NCI-H1930 (cell line): ENCODE measurements at places on chromosomes 12 and 14.

GRCh38 chr12:38138225-38139221, 178.1 kb upstream of the ALG10B start:
- DNase-seq = peak; percentile 40

- DNase-seq = no peak
Measured at GRCh38 chr14:101227611-101228594, 324.4 kb upstream of the RTL1 start.

GRCh38 chr12:53532524-53533445, 25.5 kb upstream of the NPFF start:
- DNase-seq = no peak

GRCh38 chr14:104384776-104385071, 194.8 kb upstream of the C14orf180 start:
- DNase-seq = no peak

DNA sequence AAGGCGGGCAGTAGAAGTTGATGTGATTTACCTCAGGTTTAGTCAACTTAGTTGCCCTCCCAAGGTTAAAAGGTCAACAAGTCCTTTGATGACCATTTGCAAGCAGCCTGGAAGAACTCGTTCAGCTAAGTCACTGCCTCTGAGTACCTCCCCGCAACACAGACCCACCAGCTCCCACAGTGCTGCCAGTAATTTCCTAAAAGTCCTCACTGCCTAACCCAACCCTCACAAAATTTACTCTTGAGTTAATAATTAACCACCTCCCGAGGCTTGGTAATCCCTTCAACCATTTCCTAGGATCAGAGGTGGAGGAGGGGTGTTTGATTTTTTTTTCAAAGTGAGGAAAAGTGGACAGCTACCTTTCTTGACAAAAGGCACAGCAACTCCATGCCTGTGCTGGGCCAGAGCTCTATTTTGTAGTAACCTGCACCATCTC, 55.8 kb downstream of the MAP3K9 start:
- DNase-seq = no peak

- DNase-seq = no peak
Measured at GRCh38 chr12:41205070-41205709, 17.1 kb downstream of the PDZRN4 start.

GRCh38 chr14:54848910-54849309, 53.7 kb downstream of the GCH1 start:
- no peak for DNase-seq

DNA sequence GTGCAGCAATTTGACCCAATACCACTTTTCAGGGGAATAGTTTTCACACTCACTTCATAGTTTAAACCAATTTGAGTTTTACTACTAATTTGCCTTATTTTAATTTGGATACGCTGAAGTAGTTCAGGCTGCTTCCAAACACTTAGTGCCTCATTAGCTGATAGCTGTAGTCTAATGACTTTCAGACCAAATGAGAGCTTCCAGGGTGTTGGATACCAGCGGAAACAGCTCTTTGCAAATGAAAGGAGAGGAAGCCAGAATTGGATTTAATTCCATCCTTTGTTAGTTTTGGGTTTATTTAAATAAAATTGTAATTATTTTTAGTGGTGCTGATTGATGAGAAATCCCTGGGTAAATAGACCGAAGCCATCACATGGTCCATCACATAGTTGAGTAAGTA, 158.3 kb upstream of the SEL1L start:
- no peak for DNase-seq

DNA sequence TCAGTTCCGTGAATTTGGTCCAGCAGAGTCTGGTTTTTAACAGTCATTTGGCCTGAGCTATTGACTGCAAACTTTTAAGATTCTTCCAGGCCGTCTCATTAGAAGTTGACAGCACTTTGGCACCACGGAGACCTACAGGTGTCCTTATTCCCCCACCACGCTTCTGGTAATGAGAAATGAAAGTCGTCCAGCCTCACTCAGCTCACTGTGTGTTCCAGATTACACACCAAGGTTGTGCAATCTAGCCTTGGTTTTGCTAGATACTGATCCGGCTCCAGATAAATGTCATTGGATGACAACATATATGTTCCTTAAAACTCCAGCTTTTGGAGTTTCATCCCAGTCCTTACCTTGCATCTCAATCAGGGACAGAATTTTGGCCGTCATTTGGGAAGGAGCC, 210.4 kb downstream of the CHST11 start:
- no peak for DNase-seq

- DNase-seq = no peak
Measured at GRCh38 chr12:64625243-64626077, 15.2 kb downstream of the RASSF3 start.

DNA sequence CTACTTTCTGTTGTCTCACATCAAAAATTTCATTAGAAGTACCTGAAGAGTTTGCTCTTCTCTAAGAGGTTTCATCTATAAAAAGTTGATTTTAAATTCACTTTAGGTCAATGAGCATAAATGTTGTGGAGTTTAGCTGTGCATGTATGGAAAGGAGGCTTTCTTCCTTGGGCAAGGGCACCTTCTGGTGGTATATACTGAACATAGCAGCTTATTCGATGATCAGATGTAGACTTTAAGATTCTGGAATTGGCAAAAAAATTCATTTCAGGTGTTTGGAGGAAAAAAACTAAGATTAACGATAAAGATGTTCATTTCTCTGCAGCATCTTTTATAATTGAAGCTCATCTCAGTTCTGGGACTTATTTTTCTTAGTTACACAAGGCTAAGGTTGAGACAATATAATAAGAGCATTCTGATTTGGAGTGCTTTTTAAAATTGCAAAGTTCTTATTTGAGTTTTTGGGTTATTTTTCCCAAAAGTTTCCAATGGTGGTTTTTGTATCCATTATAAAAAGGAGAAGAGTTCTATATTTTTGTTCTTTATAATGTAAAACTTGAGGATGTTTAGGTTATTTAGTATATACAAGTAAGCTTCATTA, 46.8 kb downstream of the TMEM117 start:
- peak; percentile 81 for DNase-seq

- DNase-seq = no peak
Measured at GRCh38 chr14:68020493-68020892, 200.9 kb downstream of the RAD51B start.

GRCh38 chr12:118682656-118683055, 298.7 kb upstream of the SRRM4 start:
- DNase-seq = no peak

- no peak for DNase-seq
Measured at GRCh38 chr14:99542566-99542965, 61.4 kb downstream of the CCNK start.

- no peak for DNase-seq
Measured at GRCh38 chr14:70283156-70283555, 76.3 kb downstream of the COX16 start.

DNA sequence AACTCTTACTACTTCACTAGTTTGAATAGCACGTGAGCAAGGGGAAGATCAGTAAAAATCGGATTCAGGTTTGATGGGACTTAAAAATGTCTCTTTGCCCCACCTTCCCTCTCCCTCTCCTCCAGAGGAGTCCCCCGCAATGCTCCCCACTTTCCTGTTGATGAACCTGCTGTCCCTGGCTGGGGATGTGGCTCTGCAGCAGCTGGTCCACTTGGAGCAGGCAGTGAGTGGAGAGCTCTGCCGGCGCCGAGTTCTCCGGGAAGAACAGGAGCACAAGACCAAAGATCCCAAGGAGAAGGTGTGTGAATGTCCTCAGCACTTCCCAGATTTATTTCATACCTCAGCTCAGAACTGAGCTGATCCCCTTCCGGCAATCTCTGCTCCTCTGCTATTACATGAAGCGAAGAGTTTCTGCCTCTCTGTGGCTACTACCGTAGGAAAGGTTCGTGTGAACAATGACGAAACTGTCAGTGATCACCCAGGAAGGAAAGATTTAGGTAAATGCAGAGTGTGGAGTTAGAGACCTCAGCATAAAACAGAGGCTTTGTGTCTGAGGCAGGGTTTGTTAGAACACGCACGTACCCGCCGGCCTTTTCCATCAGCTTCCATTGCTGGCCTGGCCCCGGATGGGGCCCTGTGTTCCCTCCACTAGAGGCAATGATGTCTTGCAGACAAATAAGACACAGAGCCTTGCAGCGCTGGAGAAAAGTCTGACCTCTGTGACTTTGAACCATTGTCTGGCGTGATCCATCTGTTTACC, 7.4 kb upstream of the GAPDH start:
- DNase-seq = no peak

DNA sequence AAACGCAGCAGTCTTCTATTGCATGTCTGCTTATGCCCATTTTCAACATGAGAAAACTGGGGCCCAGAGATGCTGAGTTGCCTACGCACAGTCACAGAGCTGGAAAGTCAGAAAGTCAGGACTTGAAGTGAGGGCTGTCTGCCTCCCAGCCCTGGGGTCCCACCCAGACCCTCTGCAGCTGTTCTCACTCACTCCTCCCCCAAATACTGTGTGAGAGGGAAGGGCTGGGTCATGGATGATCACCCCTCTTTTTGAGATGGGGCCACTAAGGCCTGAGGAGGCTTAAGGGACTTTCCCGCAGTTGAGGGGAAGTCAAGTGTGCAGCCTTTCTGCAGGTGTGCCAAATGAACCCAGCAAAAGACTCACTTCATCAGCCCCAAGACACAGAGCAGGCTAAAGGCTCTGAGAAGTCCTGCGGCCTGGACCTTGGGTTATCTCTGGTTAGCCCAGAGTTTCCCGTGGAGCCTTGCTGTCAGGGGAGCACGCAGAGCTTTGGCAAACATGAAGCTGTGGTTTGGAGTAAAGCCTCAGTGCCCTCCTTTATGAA, 18.7 kb downstream of the DTX1 start:
- no peak for DNase-seq

DNA sequence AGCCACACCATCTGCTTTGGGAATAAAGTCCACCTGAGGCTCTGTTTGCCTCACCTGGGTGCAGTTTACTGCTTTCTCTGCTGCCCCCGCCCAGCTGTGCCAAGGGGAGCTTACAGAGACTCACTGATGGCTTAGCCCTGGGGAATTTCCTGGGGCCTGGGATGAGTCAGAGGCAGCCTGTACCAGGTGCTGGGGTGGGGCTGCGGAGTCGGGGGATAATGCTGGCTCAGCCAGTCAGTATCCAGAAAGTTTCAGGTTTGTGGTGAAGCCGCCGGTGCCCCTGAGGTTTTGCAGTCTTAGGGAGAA, 22.3 kb downstream of the PLEKHG3 start:
- DNase-seq = no peak

- DNase-seq = no peak
Measured at GRCh38 chr14:20659813-20660395, 18.4 kb upstream of the OR6S1 start.

DNA sequence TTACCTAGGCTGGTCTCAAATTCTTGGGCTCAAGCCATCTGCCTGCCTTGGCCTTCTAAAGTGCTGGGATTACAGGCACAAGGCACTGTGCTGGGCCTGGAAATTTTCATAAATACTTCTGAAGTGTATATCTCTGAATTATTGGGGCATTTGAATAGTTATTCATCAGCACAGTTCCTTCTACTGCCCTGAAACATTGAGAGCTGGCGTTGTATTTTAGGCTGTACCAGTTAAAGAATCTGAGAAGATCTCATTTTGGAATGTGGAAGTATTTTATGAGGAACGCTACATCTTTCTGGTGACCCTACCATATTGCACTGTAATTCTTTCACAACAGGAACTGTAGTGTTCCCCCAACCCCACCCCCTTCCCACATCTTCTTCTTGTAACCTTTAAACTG, 349.0 kb upstream of the RGS6 start:
- no peak for DNase-seq

DNA sequence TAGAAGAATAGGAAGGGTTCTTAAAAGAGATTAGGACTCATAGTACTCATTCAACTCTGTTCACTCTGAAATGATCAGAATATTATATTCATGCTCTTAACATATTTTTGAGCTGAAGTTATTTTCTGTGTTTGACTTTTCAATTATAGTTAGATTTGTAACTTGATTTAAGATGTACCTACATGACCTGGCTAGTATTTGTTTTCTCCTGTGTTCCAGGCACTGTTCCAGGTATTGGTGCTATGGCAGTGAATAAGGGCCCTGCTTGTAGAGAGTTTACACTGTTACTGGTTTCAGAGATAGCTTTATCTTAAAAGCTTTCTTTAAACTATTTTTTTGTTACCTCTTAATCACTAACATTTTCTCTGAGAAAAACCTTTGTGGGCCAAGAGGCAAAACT, 19.1 kb upstream of the SLC17A8 start:
- DNase-seq = no peak

- no peak for DNase-seq
Measured at GRCh38 chr14:104158827-104159798, 20.7 kb downstream of the KIF26A start.

DNA sequence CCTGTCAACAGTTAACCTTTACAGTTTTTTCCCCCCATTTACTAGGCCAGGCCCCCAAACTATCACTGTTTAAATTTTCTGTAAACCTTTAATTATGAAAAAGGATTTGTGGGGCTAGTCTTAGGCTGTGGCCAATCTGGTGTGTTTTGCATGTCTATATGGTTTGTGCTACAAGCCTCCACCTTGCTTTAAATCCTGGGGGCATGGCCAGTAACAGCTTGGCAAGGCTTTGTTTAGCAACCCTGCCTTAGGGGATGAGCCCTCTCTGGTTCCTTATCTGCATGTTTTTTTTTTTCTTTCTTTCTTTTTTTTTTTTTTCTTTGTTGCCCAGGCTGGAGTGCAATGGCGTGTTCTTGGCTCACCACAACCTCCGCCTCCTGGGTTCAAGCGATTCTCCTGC, 102.7 kb downstream of the KCNMB4 start:
- no peak for DNase-seq

DNA sequence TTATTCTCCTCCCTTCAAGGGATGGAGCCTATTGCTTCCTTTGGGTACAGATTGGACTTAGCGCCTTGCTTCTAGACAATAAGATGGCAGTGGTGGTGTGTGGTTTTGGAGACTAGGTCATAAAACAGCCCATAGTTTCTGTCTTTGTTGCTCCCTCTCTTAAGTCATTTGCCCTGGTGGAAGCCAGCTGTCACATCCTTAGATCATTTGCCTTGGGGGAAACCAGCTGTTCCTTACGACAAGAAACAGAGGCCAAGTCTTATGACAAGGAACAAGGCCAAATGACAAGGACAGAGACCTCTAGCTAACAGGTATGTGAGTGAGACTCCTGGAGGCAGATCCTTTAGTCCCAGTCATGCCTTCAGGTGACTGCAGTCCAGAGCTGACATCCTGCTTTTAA, 9.2 kb upstream of the PALS1 start:
- DNase-seq = no peak

- DNase-seq = no peak
Measured at GRCh38 chr12:2273288-2273687, 220.5 kb downstream of the CACNA1C start.

DNA sequence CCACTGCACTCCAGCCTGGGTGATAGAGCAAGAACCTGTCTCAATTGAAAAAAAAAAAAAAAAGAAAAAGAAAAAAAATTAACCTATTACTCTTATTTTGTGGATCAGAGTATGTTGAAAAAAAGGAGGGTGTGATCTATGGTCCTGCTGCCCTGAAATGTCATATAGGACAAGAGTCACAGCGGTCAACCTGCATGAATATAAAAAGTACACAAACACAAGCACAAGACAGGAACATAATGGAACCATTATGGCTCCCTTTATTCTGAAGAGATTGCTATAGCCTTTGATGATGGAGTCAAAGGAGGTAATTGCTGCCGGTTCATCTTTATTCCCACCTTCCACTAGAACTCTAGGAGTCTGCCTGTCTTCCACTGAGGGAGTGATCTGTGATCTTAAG, 96.9 kb downstream of the NTN4 start:
- no peak for DNase-seq

- no peak for DNase-seq
Measured at GRCh38 chr14:32370714-32371113, 41.6 kb downstream of the AKAP6 start.

- no peak for DNase-seq
Measured at GRCh38 chr12:110249716-110250225, 31.3 kb upstream of the ATP2A2 start.
